ENCODE measurements at places on chromosomes 3 and 15. TPM values are rescaled to one million over a fixed set of nuclear protein-coding genes. Genes with fewer than 3 reads are reported as not detected.

Gene SAMD7
- total RNA-seq = not detected

Gene C3orf49
- not detected for total RNA-seq

DNA sequence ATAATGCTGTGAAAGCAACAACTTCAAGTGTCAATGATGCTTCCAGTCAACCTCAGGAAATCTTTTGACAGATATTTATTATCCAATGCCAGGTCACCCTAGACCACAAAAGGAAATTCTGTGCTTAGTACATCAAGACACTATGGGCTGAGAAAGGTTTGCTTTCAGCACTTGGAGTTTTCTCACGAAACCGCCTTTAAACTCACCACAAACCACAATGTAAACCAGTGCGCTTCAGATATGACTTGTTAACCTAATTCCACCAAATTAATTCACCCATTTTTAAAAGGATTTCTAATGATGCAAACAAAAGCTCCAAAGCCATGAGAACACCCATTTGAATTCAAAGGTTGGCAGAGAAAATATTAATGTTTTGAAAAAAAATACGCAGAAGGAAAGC is 292.9 kb upstream of the NR2F2 start:
- no peaks in the 10 kb centered on the region for H3K36me3 ChIP-seq
- H3K27me3 ChIP-seq = peaks cover 27% of the 10 kb centered on the region
- peaks cover 30% of the 10 kb centered on the region for H3K4me1 ChIP-seq
- no peak overlapping the region for H3K27ac ChIP-seq
- H3K4me3 ChIP-seq = no peak overlapping the region

Gene SERF2
- total RNA-seq = 430 TPM

GRCh38 chr3:15646851-15647511 is 45.4 kb downstream of the BTD start:
- no peak overlapping the region for H3K27ac ChIP-seq
- no peaks in the 10 kb centered on the region for H3K4me1 ChIP-seq
- no peaks in the 10 kb centered on the region for H3K36me3 ChIP-seq
- H3K27me3 ChIP-seq = no peaks in the 10 kb centered on the region

Gene TM6SF1
- total RNA-seq = not detected

DNA sequence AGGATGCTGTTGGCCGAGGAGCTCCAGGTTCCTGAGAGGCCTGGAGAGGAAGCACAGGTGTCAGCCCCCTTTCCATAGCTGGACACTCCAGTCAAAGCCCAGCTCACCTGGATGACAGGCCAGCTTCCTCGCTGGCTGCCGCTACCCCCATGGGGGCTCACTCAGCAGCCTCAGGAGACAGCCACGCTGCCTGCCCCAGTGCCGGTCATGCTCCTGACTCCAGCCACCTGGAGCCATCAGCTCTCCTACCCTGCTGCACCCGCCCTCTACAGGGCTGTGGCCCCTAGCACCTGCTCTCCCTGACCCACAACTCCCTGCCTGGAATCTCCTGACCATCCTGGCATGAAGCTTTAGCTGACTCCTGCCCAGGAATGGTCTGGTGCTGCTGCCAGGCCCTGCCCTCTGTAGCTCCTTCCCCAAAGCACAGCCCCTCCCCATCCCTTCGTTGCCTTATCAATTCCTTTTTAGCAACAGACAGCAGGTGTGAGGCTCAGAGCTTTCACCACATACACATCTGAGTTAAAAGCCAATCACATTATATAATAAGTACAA is 94.2 kb downstream of the NUP210 start:
- H3K4me1 ChIP-seq = no peaks in the 10 kb centered on the region
- DNase-seq = no peak
- H3K27ac ChIP-seq = no peak overlapping the region
- H3K27me3 ChIP-seq = no peaks in the 10 kb centered on the region
- H3K4me3 ChIP-seq = no peak overlapping the region

DNA sequence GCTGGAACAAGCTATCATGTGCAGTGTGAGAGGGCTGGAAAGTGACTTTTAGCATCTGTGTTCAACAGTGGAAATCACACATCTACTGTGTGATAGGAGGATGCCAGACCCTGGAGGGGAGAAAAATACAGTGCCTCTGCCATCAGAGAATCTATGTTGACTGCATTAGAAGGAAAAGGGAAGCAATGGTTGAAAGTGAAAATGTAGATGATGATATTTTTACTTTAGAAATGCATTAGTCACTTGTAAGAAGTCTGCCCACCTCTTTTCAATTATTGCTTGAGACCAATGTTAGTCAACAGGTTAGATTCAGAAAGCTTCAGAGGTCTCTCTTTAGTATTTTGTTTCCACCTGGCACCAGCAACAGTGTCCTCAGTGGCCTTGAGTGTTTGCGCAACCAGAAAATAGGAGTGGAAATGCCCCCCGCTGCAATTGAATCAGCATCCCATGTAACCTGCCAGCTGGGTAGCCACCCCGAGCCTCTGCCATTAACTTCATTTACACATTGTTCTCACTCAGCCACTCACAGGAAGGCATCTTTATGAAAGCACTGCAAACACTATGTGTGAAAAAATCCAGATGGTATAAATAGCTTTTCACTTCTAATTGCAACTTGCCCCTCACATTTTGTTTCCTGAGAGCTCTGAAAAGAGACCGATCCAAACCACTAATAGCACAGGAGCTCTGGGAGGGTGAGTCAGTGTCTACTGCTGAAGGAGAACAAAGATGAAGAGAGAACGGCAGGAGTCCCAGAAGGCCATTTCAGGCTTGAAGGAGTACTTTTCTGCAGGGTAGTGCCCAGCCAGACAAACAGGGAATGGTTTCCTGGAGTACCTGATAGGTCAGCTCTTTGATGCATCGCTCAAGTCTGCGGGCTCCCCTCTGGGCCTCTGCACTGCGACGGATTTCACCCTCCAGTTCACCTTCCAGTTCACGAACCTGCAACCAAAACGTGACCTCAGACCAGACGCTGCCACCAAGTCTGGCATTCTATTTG is 92.1 kb downstream of the HHLA2 start:
- no peaks in the 10 kb centered on the region for H3K27me3 ChIP-seq
- no peak overlapping the region for H3K27ac ChIP-seq
- no peaks in the 10 kb centered on the region for H3K36me3 ChIP-seq
- DNase-seq = no peak
- no peak overlapping the region for H3K4me3 ChIP-seq

DNA sequence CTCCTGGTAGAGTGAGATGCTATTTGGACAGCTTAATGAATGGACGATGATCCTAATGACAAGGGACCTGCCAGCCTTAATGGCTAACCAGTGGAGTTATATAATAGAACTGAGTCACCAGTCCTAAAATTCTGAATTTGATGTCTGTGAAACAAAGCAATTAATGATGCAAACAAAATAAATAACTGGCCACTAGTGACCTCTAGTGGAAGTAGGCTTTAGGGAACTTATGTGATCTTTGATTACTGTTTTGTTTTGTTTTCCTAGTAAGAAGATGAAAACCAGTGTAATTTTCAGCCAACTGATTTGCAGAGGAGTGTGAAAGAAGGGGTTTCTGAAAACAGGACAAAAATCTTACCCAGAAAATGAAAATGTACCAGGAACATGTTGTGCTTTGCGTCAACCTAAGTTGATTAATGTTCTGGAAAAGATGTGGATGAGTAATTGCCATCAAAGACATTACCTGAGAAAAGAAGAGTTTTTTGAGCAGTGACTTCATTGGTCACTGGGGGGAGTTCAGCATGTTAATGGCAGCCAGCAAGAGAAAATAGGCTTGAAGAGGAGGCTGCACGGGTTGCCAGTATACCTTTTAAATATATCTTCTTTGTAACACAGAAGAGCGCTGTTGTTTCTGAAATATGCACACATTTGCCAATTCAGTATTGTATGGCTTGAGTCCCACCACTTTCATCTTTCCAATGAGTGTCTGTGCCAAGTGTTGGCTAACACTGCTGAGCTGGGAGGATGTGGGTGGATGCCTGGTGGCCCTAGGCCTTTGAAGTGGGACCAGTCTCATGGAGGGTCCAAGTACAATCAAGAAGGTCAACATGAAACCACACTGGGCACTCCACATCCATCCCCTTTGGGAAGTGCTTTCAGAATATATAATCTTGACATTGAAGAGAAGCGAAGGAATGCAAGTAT is 9.3 kb downstream of the VEPH1 start:
- DNase-seq = peak; percentile 52
- H3K4me1 ChIP-seq = peaks cover 1% of the 10 kb centered on the region
- H3K27me3 ChIP-seq = peaks cover 15% of the 10 kb centered on the region
- H3K36me3 ChIP-seq = no peaks in the 10 kb centered on the region
- H3K4me3 ChIP-seq = no peak overlapping the region

Gene UBR1
- 33.2 TPM for total RNA-seq

Gene DYNLT2B
- total RNA-seq = 44.8 TPM

Gene CPEB1
- total RNA-seq = 2.1 TPM

Gene TEX55
- not detected for total RNA-seq

DNA sequence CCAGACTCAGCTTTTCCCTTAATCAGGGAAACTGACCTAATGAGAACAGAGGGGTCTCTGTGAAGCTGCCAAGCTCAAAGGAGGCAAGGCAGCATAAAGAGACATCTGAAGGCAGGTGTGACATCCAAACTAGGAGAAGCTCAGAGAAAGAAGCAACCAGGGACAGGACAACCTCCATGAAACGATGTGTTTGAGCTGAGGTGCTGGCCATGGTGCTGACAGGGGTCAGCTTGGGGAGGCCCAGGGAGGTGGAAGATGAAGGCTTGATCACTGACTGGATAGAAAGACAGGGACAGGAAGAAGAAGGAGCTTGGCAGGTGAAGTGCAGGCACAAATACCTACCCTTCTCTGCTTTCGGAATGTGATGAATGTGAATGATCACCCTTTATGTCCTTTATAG is 179.5 kb upstream of the NSMCE3 start:
- no peaks in the 10 kb centered on the region for H3K36me3 ChIP-seq
- peaks cover 16% of the 10 kb centered on the region for H3K4me1 ChIP-seq
- H3K4me3 ChIP-seq = no peak overlapping the region
- no peaks in the 10 kb centered on the region for H3K27me3 ChIP-seq
- peak; percentile 65 for DNase-seq

DNA sequence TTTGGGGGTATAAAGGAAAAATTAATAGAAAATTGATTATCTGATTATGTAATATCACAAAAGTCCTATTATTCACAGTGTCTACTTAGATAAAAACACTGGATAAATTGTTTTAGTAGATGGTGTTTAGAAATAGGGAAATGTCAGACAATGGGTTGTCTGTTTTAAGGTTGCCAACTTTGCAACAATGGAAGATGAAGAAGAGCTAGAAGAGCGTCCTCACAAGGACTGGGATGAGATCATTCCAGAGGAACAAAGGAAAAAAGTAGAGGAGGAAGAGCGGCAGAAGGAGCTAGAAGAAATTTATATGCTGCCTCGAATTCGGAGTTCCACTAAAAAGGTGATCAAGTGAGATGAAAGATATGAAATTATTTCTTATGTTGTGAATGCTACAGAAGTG is 84.0 kb downstream of the CHD2 start:
- H3K4me1 ChIP-seq = peaks cover 27% of the 10 kb centered on the region
- H3K36me3 ChIP-seq = peaks cover 70% of the 10 kb centered on the region
- H3K27me3 ChIP-seq = no peaks in the 10 kb centered on the region
- no peak overlapping the region for H3K4me3 ChIP-seq

DNA sequence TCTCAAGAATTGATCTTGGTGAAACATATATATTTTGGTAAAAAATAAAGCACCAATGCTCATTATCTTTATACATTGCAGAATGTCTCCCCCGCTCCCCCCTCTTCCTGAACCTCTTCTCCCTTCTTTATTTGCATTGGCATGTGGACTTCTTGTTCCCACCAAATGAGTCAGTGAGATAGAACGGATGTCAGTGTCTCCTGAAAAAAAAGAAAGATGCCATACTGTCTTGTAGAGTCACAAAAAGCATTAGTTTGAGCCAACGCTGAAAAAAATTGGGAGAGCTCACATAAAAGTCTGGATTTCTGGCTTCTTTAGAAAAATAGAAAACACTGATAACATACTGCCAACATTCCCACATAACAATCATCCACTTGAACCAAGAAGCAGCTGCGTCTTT is 32.0 kb upstream of the STXBP5L start:
- H3K27me3 ChIP-seq = no peaks in the 10 kb centered on the region
- no peaks in the 10 kb centered on the region for H3K36me3 ChIP-seq
- no peaks in the 10 kb centered on the region for H3K4me1 ChIP-seq
- no peak for DNase-seq
- no peak overlapping the region for H3K4me3 ChIP-seq

- no peak for DNase-seq
- no peaks in the 10 kb centered on the region for H3K27me3 ChIP-seq
- no peak overlapping the region for H3K4me3 ChIP-seq
- H3K36me3 ChIP-seq = no peaks in the 10 kb centered on the region
These were observed 122.2 kb upstream of the C2CD4B start for GRCh38 chr15:62287066-62287857.

DNA sequence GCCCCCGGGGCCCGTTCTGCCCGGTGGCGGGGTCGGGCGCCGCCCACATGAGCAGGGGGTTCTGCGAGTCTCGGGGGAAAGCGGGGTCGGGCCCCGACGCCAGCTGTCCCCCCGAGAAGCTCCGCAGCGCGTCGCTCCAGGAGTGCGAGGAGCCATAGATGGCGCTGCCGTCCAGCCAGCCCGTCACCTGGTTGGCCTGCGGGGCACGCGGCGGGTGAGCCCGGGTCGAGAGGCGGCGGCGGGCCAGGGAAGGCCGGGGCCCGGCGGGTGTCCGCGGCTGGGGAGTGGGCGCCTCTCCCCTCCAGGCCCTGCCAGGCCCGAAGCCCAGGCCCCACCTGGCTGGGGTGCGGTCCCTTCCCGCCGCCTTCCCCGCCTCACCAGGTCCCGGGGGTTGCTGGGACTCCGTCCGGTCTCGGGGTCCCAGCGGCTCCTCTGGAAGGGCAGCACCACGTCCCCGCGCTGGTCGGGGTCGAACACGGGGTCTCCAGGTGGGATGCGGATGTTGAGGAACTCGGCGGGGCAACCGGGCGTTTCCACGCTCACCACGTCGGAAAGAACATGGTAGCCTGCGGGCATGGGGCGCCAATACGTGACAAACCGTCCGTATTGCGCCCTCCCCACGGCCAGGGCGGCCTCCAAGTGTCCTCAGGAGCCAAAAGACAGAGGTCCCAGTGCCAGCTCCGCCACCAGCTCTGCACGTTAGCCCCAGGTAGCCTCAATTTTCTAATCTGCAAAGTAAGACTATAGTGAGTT is 2.4 kb downstream of the DUOX2 start:
- no peak overlapping the region for H3K4me3 ChIP-seq
- peaks cover 91% of the 10 kb centered on the region for H3K27me3 ChIP-seq
- H3K4me1 ChIP-seq = no peaks in the 10 kb centered on the region
- DNase-seq = peak; percentile 35
- no peak overlapping the region for H3K27ac ChIP-seq
- no peaks in the 10 kb centered on the region for H3K36me3 ChIP-seq

DNA sequence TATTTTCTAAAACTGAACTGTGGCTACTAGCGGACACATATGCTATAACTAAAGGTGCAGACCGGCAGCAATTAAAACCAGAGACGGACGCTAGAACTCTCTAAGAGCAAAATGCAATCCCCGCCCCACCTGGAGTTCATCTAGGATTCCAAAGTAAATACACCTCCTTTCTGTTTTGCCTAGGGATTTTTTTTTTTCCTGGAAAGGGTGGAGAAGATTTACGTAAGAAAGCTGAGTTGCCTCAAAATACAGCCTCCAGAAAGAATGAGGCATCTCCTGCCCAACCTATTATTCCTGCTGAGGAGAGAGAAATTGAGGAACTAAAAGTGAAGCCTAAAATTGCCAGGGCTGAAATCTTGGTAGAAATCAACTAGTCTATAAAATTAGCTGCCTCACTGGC is 150.2 kb downstream of the TP63 start:
- H3K4me1 ChIP-seq = peaks cover 15% of the 10 kb centered on the region
- H3K36me3 ChIP-seq = no peaks in the 10 kb centered on the region
- DNase-seq = no peak
- no peak overlapping the region for H3K4me3 ChIP-seq
- H3K27ac ChIP-seq = no peak overlapping the region
